ENCODE measurements at places on chromosomes 7 and 10.

DNA sequence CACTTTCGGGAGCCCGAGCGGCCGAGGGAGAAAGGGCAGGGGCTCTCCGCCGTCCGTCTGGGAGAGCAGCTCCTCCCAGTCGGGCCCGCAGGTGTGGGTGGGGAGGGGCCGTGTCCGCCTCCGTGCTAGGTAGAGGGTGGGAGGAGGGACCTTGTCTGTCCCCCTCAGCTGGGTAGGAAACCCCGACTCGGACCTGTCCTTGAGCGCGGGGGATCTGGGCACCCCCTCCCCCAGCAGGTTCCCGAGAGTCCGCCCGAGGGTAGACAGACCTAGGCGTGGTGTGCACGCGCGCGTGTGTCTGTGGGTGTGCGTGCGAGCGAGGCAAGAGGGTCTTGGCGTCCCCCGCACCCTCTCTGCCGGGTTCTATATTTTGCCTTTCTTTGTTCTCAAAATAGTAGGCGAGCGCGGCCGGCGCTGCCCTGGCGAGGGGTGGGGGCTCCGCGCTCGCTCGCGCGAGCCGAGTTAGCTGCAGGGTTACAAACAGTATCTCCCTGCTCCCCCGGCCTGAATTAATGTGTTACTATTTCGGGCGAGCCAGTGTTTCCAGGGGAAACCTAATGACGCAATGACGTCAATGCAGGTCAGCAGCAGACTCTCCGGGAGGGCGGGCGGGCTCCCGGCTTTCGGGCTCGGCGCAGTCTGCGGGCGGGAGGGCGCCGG lies 73.9 kb upstream of the LEP start:
- DNase-seq = no peak

DNA sequence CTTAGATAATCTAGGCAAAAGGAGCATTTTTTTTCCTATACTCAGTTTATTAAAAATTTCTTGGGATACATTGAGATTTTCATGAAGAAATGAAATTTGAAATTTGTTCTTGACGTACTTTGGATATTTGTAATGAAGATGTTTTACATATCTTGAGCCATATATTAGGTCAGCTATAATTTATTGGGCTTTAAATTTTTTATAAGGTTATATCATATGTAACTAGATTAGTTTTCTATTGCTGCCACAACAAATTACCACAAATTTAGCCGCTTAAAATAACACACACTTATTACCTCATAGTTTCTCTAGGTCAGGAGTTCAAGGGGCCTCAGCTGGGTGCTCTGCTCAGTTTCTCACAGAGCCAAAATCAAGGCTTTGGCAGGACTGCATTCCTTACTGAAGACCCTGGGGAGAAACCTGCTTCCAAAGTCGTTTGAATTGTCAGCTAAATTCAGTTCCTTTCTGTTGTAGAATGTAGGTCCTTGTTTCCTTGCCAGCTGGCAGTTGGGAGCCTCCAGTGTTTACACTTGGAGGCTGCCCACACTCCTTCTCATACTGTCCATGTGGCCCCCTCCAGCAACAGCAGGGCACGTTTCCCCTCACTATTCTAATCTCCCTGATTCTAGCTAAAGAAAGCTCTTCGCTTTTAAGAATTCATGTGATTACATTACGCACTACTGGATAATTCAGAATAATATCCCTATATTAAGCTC lies 42.6 kb upstream of the DNAH11 start:
- no peak for DNase-seq

GRCh38 chr10:14810969-14811953 lies 26.6 kb downstream of the CDNF start:
- DNase-seq = no peak

DNA sequence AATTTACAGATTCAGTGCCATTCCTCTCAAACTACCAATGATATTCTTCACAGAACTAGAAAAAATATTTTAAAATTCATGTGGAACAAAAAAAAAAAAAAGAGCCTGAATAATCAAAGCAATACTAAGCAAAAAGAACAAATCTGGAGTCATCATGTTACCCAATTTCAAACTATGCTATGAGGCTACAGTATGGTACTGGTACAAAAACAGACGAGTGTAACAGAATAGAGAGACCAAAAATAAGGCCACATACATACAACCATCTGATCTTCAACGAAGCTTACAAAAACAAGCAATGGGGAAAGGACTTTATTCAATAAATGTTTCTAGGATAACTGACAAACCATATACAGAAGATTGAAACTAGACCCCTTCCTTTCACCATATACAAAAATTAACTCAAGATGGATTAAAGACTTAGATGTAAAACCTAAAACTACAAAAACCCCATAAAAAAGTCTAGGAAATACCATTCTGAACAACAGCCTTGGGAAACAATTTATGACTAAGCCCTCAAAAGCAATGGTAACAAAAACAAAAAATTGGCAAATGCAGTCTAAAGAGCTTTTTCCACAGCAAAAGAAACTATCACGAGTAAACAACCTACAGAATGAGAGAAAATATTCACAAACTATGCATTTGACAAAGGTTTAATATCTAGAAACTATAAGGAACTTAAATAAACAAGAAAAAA lies 207.7 kb downstream of the PTN start:
- no peak for DNase-seq

DNA sequence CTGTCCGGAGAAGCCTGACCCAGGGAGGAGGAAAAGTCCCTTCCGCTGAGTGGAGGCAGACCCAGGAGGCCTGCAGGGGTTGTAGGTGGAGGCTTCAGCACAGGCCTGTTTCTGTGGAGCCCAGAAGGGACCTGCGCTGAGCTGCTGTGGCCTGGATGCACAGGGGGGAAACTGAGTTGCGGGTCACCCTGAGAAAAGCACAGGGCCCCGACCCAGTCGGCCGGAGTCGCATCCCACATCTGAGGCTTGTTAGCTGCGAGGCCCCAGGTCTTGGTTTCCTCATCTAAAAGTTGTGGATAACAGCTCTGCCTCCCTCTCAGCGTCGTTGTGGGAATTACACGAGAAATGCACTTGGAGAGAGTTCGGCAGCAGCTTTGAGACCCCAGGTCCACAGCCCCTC lies 76.4 kb downstream of the GOLGA7B start:
- no peak for DNase-seq

GRCh38 chr7:156305351-156305750 lies 335.2 kb upstream of the RNF32 start:
- no peak for DNase-seq

DNA sequence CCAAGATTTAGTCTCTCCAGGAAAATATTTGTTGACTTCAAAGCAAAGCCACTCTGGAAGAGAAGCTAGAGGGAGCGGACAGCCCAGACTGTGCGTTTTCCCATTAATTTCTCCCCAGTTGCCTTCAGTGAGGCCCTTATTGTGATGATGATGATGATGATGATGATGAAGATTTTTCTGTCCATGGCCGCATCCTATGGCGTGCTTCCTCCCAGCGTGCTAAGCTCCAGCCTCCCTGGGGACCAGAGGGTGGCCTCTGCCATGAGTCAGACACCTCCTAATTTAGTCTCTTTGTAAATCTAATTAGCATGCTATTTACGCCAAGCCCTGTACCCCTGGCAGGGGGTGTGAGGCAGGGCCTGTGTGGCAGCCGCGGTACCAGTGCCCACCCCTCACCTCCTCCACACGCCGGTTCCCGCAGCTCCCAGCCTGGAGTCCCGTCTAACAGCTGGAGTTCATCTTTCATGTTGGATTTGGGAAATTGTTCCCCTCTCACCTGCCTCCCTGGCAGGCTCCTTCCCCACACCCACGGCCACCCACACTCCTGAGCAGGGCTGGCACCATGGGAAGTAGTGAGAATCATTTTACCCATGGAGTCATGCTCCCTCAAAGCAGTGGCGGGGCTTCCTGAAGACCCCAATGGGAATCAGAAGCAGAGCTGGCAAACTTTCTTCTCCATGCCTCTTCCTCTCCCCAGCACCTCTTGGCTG lies 92.2 kb downstream of the C10orf105 start:
- no peak for DNase-seq

DNA sequence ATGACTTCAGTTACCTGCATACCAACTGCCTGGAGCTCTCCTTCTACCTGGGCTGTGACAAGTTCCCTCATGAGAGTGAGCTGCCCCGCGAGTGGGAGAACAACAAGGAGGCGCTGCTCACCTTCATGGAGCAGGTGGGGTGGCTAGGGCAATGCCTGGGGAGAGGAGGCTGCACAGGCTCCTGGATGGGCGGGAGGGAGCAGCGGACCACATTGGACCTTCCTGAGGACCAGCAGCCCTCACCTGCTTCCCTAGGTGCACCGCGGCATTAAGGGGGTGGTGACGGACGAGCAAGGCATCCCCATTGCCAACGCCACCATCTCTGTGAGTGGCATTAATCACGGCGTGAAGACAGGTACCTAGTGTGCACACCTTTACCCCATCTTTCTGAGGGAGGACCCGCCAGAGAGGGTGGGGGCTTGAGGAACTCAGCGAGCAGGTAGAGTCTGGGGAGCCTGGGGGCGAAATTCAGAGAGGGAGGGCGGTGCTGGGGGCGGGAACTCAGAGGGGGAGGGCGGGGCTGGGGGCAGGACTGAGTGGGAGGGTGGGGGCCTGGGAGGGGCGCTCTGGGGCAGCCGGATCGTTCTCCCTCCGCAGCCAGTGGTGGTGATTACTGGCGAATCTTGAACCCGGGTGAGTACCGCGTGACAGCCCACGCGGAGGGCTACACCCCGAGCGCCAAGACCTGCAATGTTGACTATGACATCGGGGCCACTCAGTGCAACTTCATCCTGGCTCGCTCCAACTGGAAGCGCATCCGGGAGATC lies 9.0 kb downstream of the AEBP1 start:
- DNase-seq = no peak

DNA sequence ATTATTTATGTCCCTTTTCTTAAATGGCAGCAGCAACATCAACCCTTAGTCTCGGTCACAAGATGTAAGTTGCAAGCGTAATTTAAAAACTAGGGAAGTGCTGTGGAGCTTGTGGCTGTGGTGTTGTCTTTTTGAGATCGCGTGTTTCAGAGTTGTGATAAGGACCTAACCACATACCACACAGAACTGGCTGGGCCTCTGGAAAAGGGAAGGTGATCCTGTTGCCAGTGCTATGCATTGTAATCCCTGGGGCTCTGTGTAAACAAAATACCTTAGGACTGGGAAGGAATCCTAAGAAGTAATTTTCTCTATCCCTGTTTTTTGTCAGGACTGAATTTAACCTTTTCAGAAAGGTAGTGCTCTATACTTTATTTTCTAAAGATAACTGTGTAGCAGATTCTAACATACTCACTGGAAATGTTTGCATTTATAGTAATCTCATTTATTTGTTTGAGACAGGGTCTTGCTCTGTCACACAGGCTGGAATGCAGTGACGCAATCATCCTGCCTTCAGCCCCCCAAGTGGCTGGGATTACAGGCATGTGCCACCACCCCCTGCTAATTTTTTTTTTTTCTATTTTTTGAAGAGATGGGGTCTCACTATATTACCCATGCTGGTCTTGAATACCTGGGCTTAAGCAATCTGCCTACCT lies 60.4 kb downstream of the INPP5F start:
- no peak for DNase-seq

- DNase-seq = no peak
These were observed 85.6 kb upstream of the AGR3 start for GRCh38 chr7:16967300-16967811.

DNA sequence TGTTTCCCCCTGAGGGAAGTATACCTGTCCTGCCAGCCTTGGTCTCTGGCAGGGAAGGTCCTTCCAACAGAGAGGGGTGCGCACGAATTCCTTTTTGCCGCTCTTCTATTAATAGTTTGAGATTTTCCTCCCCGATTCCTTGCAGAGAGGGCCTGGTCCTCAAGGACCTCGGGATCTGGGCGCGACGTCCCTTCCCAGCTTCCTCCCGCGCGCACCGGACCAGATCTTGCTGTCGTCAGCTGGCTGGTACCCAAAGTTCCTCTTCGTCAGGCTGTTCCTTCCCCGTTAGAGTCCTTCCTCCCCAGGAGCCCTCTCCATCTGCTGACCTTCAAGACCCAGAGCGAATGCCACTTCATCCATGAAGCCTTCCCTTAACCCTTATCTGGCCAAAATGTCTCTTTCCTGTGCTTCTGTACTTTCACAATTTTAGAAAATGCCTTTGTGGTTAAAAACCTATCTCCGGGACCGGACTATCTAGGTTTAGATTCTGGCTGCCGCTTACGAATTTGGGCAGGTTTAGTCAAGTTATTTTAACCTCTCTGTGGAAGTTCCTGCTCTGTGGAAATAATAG lies 851 bp upstream of the GOT1 start:
- peak; percentile 5 for DNase-seq

DNA sequence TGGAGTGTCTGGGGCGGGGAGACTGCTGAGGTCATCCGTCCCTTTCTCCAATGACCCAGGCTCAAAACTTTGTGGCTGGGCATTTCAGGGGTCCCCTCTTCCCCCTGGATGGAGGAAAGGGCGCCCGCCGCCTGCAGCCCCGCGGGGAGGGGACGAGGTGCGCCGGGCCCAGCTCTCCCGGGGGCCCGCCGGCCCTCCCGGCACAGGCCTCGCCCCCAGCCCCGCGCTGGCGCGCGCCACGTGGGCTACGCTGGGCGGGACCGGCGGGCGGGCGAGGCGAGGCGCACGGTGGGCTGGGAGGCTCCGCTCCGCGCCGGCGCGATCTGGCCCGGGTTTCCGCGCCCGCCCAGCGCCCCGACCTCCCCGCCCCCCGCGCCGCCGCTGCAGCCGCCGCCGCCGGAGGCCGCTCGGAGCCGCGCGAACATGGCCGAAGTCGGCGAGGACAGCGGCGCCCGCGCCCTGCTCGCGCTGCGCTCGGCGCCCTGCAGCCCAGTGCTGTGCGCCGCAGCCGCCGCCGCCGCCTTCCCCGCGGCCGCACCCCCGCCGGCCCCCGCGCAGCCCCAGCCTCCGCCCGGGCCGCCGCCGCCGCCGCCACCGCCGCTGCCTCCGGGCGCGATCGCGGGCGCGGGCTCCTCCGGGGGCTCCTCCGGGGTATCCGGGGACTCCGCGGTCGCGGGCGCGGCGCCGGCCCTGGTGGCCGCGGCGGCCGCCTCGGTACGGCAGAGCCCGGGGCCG lies at the start of gene FOXK1:
TSS of gene FOXK1 (plus strand) at position 410 of the 735 bp plus-strand sequence. CDS start at position 424, 14 bp downstream.
- DNase-seq = peak; percentile 75

GRCh38 chr10:26468700-26469099 lies 30.6 kb downstream of the APBB1IP start:
- DNase-seq = no peak

- DNase-seq = no peak
These were observed 232.9 kb upstream of the KAT6B start for GRCh38 chr10:74593470-74593869.

GRCh38 chr10:5565671-5566581 lies 41.2 kb downstream of the CALML3 start:
- DNase-seq = no peak

DNA sequence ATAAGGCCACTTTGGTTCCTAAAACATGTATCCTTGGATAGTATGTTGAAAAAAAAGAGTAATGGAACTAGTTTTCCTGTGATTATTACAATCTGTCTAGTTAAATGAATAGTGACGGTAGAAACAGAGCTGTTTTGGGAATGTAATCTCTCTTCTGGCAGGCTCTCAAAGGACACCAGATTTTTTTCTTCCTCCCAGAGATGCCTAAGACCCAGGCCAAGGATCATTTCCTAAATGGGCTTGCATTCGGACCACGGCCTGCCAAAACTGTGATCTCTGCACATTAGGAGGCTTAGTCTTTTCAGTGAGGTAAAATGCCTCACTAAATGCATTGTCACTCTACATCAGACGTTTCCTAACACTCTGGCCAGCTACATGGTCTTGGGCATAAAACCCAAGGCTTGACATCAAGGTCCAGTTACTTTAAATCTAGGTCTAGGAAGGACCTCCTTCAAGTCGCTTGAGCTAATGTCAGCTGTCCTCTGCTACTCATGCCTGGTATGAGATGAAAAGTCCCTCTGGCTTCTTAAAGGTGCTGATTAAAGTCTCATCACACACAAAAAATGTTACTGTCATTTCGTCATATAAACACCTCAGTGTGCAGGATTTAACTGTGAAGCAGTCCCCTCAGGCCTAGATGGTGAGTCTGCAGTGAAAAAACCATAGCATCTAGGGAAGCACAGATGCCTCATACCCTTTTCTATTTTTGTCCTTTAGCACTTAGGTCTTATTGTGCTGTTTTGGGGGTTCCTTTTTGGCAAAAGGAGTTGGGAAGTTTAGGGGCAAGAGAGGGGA lies 47.7 kb downstream of the DLD start:
- DNase-seq = no peak

All from activated T-helper 1 cell treated with anti-CD3 and anti-CD28 coated beads, Interleukin-12 subunit alpha, Interleukin-12 subunit beta, Interleukin-2, Interleukin-4 antibody, amounts not matched to agents 30 ng/mL and 10 ng/mL and 1 ng/mL, durations not matched to agents 14 hours and 24 hours and 36 hours (primary cell).